ENCODE measurements at places on chromosomes 12 and 14. TPM values are rescaled to one million over a fixed set of nuclear protein-coding genes. Genes with fewer than 3 reads are reported as not detected.

- DNase-seq, result peak; percentile 82
Observed at GRCh38 chr14:37595809-37596621, 586 bp downstream of the TTC6 start.

GRCh38 chr12:113146999-113147398 is 2.5 kb upstream of the CFAP73 start:
- no peak for DNase-seq

DNA sequence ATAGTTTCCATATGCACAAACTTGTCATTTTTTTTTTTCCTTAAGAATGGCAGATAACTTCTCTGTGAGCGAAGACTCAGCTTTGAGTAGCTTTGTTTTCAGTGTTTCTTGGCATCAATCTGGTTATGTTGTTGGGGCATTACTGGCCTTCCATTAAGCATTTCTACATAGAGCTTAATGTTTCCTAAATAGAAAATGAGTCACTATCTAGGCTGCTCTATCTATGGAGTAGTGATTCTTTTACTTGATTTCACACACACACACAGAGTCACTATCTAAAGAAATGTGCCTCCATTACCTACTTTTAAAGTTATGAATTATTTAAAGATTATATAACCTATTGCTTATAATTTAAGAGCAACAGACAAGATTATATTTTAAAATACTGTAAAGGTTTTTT is 53.9 kb downstream of the TMEM260 start:
- no peak for DNase-seq

- no peak for DNase-seq
Observed at GRCh38 chr14:99382071-99382470, 98.6 kb downstream of the SETD3 start.

Gene OR6S1
- not detected for total RNA-seq

Gene TPPP2
- total RNA-seq, result not detected

Gene BMAL2
- 10.8 TPM for total RNA-seq

- peak; percentile 35 for DNase-seq
Observed at GRCh38 chr12:51972849-51973273, 21.4 kb downstream of the ACVR1B start.

GRCh38 chr14:51653775-51654532 is 2.2 kb downstream of the FRMD6 start:
- no peak for DNase-seq

- DNase-seq, result no peak
Observed at GRCh38 chr14:54258382-54258781, 138.4 kb upstream of the CDKN3 start.

DNA sequence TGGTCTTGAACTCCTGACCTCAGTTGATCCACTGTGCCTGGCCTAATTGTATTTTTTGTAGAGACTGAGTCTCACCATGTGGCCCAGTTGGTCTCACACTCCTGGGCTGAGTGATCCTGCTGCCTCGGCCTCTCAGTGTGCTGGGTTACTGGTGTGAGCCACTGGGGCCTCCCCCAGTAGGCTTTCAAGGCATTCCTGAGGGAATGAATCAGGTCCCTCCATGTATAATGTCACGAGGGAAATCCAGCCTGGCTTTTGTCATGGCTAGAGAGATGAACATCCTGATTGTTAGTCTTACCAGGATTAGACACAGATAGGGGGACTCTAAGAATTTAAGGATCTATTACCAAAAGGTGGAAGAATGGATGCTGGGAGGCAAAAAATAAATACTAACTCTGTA is 51.9 kb downstream of the CPSF2 start:
- DNase-seq, result no peak

- no peak for DNase-seq
Observed at GRCh38 chr12:97813301-97813700, 350.7 kb downstream of the RMST start.

DNA sequence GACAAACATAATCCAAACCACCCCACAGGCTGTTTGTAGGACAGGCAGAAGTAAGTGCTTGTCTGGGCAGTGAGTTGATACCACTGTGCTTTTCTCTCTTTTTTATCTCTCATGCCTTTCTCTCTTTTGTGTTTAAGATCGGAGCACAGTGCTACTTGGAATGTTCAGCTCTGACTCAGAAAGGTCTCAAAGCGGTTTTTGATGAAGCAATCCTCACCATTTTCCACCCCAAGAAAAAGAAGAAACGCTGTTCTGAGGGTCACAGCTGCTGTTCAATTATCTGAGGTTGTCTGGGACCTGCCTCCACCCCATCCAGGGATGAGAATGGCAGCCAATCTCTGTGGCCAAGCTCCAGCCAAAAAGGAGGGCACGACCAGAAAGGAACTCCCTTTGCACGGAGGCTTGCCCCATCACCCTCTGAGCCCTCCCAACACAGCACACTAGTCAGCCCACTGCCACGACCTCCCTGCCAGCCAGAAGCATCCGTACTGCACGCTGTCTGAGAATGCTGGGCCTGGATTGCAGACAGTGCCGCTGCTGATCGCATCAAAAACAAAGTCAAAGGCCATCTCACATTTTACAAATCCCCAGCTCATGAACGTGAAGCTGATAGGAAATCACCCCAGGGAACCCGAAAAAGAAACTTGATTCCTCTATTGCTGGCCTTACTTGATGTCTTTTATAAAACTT is 27.8 kb downstream of the GPHB5 start:
- DNase-seq, result no peak

Gene LRCOL1
- total RNA-seq, result not detected

All from activated naive CD8-positive, alpha-beta T cell treated with anti-CD3 and anti-CD28 coated beads for 36 hours (primary cell).